Chondrocyte (in vitro differentiated cells): ENCODE measurements at places on chromosomes 1 and 21.

DNA sequence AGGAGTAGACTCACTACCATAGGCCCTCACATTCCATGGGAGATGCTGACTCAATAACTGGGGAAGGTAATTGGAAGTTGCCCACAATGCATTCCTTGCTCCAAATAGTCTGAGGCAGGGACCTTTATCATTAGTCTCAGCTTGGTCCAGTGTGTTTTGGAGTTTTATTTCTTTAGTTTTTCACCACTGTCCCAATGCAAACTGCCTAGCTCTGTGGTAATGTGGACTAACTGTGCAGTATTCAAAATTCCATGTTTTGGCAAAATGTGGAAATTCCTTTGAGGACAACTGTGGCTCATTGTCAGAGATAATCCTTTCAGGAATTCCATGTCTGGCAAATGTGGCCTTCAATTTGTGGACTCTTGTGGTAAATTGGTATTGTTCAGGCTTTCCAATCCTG, 78.1 kb upstream of the PAPPA2 start:
- DNase-seq = no peak

- DNase-seq = no peak
These were observed 19.0 kb upstream of the PIGV start for GRCh38 chr1:26768755-26769154.

DNA sequence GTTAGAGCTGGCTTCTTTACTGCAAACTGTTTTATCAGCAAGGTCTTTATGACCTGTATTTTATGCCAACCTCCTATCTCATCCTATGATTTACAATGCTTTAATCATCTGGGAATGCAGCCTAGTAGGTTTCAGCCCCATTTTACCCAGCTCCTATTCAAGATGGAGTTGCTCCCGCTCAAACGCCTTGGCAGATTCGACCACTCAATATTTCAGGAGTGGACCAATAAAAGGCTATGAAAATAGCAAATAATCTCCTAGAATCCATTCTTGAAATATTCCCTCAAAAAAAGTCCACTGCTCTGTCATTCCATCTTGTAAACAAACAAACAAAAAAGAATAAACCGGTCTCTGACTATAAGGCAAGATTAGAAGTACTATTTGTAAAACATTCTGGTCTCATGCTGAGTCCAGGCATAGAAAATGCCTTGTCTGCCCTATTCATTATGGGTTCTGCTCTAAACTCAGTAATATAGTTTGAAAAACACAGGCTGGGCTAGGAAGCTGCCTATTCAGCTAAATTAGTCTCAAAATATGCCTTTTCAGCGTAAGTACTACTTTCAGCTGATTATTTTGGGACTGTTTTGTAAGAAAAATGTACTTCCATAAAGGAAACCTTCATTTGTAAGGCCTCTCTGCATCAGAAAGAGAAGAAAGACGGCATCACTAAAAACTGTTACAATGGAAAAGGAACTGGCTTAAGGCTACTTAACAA, 53.0 kb downstream of the TBX19 start:
- no peak for DNase-seq

DNA sequence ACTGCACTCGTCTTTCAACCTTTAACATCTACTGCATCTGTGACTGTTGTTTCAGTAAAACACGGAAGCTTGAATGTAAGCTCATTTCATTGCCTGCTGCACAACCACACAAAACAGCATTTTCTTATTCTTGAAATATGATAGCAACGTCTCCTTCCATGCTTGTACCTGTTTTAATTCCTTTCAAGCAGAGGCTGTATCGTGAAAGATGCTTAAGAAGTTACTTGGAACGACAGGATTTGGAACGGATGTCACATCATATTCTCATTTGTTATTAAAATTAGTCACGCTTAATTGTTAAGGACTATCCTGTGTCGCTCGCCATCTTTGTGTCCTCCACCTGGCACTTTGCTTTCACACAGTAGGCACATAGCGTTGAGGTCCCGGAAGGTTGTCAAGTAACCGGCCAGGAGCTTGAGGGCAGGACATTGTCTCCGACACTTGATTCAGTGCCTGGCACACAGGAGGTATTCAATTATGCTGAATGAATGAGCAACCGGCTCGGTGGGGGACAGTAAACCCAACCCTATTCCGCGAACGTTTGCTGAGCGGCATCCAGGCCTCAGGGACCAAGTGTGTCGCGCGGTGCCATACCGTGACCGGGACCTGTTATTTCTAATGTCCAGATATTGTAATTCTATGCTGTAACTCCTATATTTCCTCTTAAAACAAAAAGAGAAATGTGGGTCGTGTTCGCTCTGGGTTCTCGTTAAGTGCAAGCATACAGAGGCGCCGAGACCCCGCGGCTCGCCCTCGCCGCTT, 499 bp upstream of the SH3GLB1 start:
- DNase-seq = peak; percentile 40

DNA sequence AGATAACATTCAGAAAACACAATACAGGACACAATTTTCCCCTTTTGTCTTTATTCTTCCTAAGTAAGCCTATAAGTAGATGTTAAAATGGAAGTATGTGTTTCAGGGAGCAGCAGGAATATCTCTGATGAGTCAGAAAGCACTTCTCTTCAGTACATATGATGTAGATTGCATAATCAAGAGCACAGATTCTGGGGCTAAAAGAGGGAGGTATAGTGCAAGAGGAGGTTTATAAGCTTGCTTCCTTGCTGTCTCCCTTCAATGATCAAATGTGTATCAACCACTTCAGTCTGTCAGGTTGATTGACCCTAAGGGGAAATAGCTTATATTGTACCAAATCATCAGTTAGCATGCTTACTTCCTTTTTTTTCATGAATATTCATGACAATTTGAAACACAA, 822.8 kb downstream of the BRINP3 start:
- DNase-seq = no peak

- no peak for DNase-seq
These were observed 195.0 kb upstream of the NRIP1 start for GRCh38 chr21:15259824-15260223.

GRCh38 chr1:220001095-220001501, 45.2 kb downstream of the EPRS1 start:
- no peak for DNase-seq

DNA sequence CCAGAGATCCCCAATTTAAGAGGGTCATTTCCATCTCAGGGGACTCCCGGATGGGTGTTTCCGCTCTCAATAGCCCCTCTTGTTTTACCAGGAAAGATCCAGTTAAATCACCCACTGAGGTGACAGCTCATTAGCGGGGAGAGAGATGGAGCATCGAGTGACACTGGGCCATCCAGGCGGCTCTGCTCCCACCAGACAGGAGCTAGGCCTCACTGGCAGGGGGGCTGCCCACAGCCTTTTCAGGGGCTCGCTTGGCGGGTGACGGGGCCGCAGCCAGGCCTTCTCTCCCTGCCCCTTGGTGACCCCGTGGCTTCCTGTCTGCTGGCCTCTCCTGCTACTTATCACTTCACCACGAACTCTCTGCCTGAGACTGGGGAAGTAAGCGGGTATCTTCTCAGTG, 26.7 kb upstream of the SPSB1 start:
- DNase-seq = no peak

GRCh38 chr1:4019147-4019521, 119.1 kb upstream of the C1orf174 start:
- no peak for DNase-seq

DNA sequence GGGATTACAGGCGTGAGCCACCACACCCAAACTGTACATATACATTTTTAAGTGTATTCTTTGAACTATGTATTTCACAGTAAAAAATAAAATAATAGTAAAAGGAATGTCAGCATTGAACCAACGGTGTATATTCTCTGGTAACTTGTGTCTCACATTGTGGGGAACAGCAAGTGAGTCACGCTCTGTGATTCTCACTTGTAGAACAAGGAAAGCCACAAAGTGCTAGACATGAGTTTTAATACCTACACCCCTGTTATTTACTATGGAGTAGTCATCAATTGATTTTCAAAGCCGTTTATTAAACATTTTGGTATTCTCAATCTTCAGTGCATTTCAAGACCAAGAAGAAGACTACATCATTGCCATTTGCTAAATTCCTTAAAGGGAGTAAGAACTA, 197.2 kb downstream of the GPATCH2 start:
- DNase-seq = no peak

DNA sequence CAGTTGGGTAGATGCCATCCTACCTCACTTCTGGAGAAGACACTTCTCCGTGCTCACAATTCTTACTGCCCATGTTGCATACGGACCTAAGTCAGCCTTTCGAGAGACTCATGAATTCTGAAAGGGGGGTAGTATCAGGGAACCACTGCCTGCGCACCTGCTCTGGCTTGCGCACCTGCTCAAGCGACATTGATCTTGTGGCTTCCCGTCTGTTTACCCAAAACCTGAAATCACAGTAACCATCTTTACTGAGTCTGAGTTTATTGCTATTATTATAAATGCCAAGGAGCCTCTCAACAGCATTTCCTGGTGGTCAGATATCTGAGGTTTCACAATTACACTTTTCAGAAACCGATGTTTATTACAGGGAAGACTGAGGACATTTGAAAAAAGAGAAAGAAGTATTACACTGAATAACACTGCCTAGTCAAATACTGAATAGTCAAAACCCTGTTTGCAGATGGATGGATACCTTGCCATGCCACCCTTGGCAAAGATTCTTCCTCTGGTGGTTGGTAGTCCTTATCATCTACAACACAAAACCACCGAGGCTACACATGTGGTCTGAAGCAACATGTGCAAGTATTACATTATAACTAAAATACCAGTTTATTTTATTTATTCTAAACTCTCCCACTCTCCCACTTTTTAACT, 208.7 kb downstream of the SIPA1L2 start:
- DNase-seq = no peak

DNA sequence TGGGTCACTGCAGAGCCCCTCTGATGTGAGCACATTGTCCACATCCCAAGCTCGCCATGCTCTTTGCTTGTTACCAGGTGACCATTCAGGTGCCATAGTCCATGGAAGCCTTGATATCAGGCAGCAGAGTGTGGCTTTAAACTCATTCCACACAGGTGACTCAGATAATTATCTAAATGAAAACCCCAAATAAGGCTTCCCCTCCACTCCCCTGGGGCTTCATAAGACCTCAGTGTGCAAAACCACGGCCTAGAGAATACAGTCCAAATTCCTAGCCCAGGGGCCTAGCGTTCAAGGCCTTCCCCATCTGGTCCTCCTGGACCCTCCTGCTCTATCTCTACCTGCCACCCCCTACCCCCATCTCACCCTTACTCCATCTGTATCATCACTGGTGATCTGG, 97.1 kb downstream of the ARHGEF10L start:
- no peak for DNase-seq

DNA sequence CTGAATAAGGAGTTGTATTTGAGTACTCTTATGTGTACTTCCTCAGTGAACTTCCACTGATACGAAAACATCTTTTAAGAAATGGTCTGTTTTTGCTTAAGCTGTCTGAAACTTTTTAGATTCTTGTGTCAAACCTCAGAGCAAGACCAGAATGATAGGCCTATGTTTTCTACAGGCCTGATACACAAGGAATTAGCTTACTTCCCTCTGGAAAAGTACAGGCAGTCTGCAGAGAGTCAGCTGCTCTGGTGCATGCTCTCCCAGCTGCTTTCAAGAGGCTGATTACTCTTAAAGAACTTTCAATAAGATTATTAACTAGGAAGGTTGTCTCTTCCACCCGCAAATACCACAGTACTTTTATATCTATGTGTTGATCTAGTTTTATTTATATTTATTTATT, 9.5 kb downstream of the SNX27 start:
- DNase-seq = no peak

GRCh38 chr1:72137656-72138055, 144.7 kb downstream of the NEGR1 start:
- no peak for DNase-seq

- DNase-seq = no peak
These were observed 1.2 kb downstream of the ITPKB start for GRCh38 chr1:226737819-226738420.

DNA sequence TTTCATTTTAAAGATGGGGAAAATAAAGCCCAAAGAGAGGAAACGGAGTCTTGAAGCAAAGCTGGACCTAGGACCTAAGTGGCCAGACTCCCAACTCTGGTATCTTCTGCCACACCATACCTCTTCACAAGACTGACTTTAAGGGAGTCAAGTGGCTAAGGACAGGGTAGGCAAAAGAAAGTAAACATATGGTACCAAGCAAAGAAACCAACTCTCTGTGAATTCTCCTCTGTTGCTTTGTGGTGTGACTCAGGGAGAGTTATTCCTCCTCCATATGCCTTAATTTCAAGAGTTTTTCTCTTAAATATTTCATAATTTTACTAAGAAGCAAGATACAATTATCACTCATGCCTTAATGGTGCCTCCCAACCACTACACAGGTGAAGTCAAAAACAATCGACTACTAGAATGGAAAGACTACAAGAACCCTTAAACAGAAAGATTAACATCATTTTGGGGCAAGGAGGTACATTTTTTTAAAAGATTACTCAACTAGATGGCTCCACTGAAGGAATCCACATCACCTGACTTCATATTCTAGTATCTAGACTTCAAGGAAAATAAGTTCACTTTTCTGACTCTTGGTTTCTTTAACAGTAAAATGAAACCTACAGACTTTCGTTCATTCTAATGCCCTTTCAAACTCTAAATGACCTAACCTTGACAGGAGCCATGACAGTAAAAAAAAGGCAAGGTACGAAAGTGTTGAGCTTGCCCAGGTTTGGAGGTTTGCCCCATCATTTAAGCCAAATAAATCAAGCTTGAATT, 44.2 kb downstream of the LUZP1 start:
- DNase-seq = no peak

DNA sequence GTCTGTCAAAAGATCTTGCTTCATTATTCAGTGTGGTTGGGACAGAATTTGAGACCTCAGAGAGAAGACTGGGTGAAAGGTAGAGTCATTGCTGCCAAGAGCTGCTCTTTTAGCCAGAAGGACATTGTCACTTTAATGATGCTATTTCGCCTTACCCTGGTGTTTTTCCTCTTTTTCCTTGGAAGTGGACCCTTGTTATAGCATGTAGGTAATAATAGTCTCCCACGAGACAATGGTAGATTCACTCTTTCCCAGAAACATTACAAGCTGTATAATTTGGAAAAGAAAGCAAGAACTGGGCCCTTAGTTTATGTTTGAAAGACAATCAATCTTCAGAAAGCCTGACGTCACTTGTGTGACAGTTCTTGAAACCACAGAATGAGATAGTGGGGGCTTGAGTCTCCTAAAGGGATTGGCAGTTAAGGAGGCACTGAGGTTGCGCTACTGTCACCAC, 3.8 kb downstream of the SERTAD4 start:
- no peak for DNase-seq

- no peak for DNase-seq
These were observed 40.5 kb downstream of the C1orf87 start for GRCh38 chr1:60033066-60033465.

- no peak for DNase-seq
These were observed 68.3 kb downstream of the CHIA start for GRCh38 chr1:111358964-111359363.

- no peak for DNase-seq
These were observed 42.9 kb upstream of the PLA2G2C start for GRCh38 chr1:20229171-20229570.
